ENCODE measurements at places on chromosomes 1 and 21. TPM values are rescaled to one million over a fixed set of nuclear protein-coding genes. Genes with fewer than 3 reads are reported as not detected.

The WDR3 gene
- total RNA-seq: 9.3 TPM

The MMEL1 gene
- total RNA-seq: 4.4 TPM

The ZNF683 gene
- not detected for total RNA-seq

The CADM3 gene
- 23.8 TPM for total RNA-seq

The FLG2 gene
- total RNA-seq: not detected

The TGFBR3 gene
- 221 TPM for total RNA-seq

The SZT2 gene
- total RNA-seq: 42.5 TPM

The IVL gene
- 169 TPM for total RNA-seq

DNA sequence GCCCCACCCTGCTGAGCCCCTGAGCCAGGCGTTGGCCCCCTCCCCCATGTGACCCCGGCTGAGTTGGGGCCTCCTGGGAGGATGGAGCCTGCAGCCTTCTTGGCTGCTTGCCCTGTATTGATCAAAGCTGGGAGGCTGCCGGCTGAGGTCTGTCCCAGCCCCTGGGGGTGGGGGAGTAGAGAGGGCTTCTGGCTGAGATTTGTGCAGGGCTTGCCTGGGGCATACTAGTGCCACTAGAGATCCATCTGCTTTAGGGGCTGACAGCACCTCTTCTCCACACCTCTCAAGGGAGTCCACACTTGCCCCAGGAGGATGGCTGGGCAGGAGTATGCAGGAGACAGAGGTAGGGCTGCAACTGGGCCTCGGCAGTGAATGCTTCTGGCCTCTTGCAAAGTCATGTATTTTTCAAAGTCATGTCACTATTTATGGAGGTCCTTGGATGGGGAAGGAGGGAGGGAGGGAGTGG is 53.6 kb upstream of the SSBP3 start:
- no peak for DNase-seq

GRCh38 chr1:171290621-171291020 is 23.4 kb upstream of the FMO4 start:
- no peak for DNase-seq

GRCh38 chr1:33723251-33723650 is 140.6 kb upstream of the HMGB4 start:
- no peak for DNase-seq

GRCh38 chr1:154478639-154479038 is 23.4 kb upstream of the TDRD10 start:
- no peak for DNase-seq

DNA sequence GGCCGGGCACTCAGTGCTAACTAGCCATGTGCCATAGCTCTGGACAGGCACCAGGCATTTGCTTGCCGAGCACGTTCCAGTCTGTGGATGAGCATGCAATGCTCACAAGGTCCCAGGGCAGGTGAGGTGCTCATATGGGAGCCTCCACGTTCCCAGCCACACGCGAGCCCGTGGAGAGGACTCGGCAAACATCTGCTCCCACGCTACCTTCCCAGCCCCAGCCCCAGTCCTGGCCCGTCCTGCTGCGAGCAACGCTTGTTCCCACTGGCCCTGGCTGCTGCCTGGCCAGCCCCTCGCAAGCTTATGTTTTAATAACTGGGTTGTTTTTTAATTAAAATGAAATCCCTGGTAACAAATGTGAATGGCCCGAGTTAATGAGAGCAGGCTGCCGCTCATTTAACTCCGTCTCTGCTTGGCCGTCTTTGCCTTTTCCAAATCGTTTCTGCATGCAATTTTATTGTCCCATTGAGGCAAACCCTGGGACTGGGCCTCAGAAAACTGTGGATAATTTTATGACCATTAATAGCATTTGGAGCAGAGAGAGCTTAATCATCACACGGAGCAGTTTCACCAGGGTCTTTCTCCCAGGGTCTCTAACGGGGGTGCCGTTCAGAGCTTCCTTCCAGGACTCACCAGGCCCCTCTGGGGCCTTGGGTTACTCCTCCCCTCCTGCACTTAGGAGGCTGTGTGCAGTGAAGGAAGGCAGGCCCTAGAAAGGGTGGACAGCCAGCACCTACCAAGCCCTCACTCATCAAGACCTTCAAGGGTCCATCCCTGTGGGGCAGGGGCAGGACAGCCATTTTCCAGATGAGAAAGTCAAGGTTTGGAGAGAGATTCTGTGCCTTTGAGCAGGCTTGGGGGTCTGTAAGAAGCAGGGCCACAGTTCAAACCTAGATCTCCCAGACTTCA is 136.8 kb downstream of the GLIS1 start:
- no peak for DNase-seq

- no peak for DNase-seq
Observed at GRCh38 chr1:150765296-150765976, at the start of gene CTSS. Gene CTSS (minus strand): TSS chr1:150765778. CDS start chr1:150764763, 1,015 bp downstream.

- no peak for DNase-seq
Observed at GRCh38 chr1:8883491-8883890, 5.0 kb upstream of the ENO1 start.

GRCh38 chr1:229023651-229024300 is 247.1 kb upstream of the RAB4A start:
- DNase-seq: peak; percentile 78

- no peak for DNase-seq
Observed at GRCh38 chr1:118937413-118938072, 50.6 kb downstream of the TBX15 start.

DNA sequence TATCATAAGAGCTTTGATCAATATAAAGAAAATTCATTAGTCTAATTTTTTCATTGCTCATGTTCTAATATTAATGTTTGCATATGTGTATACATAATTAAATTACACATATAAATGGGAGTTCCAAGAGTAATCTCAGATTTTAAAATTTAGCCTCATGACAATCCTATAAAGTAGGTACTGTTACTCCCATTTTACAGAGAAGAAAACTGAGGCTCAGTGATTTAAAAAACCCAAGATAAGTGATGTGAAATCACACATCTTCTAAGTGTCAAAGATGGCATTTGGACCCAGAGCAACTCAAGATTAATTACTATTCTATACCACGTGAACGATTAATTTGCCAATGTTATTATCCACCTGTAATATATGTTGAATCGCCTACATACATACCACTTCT is 122.3 kb downstream of the TM2D1 start:
- no peak for DNase-seq

DNA sequence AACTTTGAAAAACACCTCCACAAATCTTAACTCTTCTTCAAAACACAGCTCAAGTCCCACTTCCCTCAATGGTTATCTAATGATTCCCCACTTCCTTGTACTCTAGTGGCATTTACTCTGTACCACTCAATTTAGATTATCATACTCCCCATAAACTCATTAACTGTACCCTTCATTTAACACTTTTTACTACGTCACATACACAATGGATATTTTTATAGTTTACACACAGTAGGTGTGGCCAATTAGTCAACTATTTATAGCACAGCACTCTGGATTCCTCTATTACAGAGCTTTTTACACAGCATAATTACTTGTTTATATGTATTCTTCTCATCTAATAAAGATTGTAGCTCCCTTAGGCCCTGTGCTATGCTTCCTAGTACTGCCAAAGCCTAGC is 62.1 kb downstream of the FOXJ3 start:
- DNase-seq: no peak

GRCh38 chr21:31299291-31300147 is 44.5 kb downstream of the TIAM1 start:
- DNase-seq: no peak

DNA sequence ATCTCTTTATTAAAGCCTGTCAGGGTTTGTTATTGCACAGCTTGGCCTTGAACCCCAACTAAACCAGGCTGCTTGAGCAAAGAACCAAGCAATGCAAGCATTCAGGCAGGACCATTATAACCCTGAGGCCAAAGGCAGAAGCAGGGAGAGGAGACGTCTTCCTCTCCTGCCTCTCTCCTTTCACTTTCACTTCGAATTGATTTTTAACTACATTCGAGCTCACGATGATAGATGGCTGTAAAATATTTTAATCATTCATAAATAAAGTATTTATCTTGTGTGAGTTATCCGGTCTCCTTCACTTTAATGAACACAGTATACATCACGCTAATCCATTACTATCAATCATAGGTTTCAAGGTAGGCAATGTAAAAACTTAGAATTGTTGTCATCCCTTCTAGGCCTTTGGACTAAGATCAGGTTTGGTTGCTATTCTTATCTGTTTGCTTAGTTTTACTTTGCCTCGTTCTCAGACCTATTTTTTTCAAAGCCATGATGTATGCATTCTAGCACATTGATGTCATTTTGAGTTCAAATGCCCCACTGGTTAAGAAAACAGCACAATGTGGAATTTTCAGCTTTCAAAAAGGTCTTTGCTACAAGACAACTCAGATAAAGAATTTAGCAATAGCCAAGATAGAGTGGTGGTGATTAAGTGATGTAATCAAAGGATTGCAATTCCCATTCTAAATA is 480.2 kb upstream of the RUNX1 start:
- no peak for DNase-seq

GRCh38 chr1:56453417-56454078 is 125.8 kb downstream of the PLPP3 start:
- no peak for DNase-seq
